Gastrocnemius medialis (tissue), 4 donors: ENCODE measurements at places on chromosomes 13 and 19.

GRCh38 chr13:22748866-22749577, 431.8 kb upstream of the SGCG start:
- no peaks in the 10 kb centered on the region for H3K27me3 ChIP-seq
- H3K27ac ChIP-seq: no peak overlapping the region
- no peaks in the 10 kb centered on the region for H3K4me1 ChIP-seq
- H3K36me3 ChIP-seq: no peaks in the 10 kb centered on the region
- no peak for DNase-seq

DNA sequence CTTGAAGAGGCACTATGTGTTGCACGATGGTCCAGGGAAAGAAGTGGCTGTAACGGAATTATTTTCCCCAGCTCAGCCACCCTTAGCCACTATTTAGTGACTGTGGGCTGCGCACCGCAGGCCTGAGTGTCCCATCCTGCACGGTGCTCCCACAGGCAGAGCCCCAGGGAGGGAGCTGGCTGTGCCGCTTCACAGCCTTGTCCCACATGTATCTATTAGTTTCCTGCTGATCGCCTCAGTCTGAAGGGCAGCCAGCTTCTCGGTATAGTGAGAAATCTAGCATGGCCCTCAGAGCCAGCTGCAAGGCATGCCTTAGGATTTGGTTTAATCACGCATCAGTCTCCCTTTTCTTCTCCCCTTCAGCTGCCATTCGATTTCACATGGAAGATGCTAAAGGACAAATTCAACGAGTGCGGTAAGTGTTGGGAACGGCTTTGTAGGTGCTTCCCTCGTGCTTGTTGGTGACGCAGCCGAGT, 15.7 kb downstream of the PRAM1 start:
- DNase-seq: no peak
- H3K27ac ChIP-seq: no peak overlapping the region
- no peaks in the 10 kb centered on the region for H3K27me3 ChIP-seq

DNA sequence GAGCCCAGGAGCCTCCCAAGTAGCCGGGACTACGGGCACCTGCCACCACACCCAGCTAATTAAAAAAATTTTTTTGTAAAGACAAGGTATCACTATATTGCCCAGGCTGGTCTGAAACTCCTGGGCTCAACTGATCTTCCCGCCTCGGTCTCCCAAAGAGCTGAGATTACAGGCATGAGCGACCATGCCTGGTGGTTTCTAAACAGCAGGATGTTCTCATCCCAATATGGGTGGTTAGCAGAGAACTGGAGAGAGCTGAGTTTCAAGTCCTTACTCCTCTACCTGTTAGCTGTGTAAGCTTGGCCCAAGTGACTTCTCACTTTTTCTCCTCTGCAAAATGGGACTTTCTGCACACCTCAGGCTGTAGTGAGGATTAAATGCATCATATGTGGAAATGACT, 8.0 kb downstream of the TMEM91 start:
- no peaks in the 10 kb centered on the region for H3K27me3 ChIP-seq
- no peak overlapping the region for H3K27ac ChIP-seq
- H3K36me3 ChIP-seq: peaks cover 38% of the 10 kb centered on the region
- DNase-seq: no peak

DNA sequence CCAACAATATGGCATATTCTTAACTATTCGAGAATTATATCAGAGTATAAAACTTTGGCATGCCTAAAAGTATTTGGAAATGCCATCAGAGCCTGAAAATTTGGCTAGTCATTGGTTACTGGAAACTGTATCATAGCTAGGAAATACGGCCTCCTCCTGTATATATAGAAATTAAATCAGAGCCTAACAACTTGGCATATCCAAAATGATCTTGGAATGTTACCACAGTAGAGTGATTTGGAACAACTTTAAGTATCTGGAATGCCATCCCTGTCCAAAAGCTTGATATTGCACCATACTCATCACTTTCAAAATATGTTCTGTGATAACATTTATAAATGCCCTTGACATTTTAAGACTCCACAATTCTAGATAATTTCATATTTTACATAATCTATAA, 335.8 kb downstream of the SLITRK1 start:
- no peaks in the 10 kb centered on the region for H3K36me3 ChIP-seq
- H3K27ac ChIP-seq: no peak overlapping the region
- H3K4me3 ChIP-seq: no peak overlapping the region
- H3K27me3 ChIP-seq: no peaks in the 10 kb centered on the region

DNA sequence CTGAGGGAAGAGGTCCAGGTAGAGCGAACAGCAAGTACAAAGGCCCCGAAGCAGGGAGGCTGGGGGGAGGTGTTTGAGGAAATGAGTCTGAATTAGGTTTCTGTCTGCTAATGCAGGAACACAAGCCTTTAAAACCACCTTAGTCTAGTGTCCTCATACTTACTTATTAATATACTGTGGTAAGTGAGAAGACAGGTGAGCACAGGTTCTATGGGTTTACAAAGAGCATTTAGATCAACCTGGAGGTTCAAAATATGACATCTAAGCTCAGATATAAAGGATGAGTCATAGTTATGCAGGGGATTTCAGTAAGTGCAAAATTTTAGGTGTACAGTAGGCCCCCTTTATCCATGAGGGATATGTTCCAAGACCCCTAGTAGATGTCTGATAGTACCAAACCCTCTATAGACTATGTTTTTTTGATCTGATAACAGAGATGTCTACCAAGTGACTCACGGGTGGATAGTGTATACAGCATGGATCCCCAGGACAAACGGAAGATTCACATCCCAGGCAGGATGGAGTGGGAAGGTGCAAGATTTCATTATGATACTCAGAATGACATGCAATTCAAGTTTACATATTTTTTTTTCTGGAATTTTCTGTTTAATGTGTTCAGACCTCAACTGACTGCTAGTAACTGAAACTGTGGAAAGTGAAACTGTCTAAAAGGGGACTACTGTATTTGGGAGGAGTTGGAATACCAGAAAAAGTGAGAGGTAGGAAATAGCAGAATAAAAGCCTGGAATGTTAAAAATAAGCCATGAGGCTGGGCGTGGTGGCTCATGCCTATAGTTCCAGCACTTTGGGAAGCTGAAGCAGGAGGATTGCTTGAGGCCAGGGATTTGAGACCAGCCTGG, 18.2 kb upstream of the MED4 start:
- H3K27me3 ChIP-seq: no peaks in the 10 kb centered on the region
- H3K4me3 ChIP-seq: no peak overlapping the region
- no peaks in the 10 kb centered on the region for H3K36me3 ChIP-seq
- H3K4me1 ChIP-seq: peaks cover 8% of the 10 kb centered on the region

DNA sequence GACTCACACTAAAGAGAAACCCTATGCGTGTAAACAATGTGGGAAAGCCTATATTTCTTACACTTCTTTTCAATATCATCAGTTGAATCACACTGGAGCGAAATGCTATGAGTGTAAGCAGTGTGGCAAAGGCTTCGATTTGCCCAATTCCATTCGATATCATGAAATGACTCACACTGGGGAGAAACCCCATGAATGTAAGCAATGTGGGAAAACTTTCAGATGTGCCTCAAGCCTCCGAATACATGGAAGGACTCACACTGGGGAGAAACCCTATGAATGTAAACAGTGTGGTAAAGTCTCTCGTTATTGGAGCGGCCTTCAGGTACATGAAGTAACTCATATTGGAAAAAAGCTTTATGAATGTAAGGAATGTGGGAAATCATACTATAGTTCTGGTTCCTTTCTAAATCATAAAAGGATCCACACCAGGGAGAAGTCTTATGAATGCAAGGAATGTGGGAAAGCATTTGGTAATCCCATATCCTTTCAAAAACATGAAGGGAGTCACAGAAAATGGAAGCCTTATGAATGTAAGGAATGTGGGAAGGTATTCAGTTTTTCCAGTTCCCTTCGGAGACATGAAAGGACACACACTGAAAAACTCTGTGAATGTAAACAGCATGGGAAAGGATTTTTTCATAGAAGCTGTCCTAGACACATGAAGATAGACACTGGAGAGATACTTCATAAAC, 28.1 kb downstream of the ZNF20 start:
- H3K4me3 ChIP-seq: no peak overlapping the region
- H3K27me3 ChIP-seq: no peaks in the 10 kb centered on the region
- H3K4me1 ChIP-seq: no peaks in the 10 kb centered on the region
- no peak for DNase-seq

DNA sequence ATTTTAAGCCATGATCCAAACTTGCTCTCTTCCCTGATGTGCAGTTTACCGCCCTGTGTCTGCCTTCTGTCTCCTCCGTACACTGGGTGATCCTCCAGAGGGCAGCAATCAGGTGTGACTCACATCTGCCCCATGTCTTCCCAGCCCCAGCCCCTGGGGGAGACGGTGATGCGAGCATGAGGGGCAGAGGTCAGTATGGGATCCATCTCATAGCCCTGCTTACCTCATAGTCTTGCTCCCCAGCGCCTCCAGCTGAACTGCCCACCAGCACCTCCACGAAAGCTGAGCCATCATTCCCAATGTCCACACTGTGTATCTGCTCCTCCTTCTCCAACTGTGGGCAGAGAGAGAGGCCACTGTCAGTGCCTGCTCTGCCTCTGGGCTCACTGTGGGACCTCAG, 14.6 kb downstream of the XRCC1 start:
- DNase-seq: no peak
- no peaks in the 10 kb centered on the region for H3K27me3 ChIP-seq
- H3K4me1 ChIP-seq: peaks cover 6% of the 10 kb centered on the region
- no peak overlapping the region for H3K27ac ChIP-seq

DNA sequence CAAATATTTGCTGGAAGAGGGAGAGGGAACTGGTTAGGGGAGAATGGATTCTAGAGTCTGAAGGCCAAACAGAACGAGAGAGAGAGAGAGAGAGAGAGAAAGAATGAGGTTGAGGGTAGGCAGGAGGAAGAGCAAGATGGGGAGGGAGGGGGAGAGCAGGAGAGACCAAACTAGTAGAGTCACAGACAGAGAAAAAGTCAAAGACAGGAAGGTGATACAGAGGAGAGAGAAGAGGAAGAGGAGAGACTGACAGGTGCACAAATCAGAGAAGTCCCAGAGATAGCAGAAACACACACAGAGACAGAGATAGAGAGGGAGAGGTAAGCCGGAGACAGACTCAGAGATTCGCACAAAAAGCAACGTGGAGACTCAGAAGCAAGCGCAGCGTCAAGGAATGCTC, 5.6 kb upstream of the CACNG6 start:
- H3K27me3 ChIP-seq: no peaks in the 10 kb centered on the region
- no peaks in the 10 kb centered on the region for H3K36me3 ChIP-seq
- H3K4me1 ChIP-seq: peaks cover 9% of the 10 kb centered on the region
- H3K4me3 ChIP-seq: no peak overlapping the region
- no peak for DNase-seq

- DNase-seq: no peak
- peak overlapping the region; percentile 78 for H3K27ac ChIP-seq
- no peaks in the 10 kb centered on the region for H3K27me3 ChIP-seq
- peaks cover 8% of the 10 kb centered on the region for H3K4me1 ChIP-seq
- H3K4me3 ChIP-seq: no peak overlapping the region
Observed at GRCh38 chr13:98910501-98910951, 67.3 kb downstream of the DOCK9 start.

GRCh38 chr13:109938255-109938936, 152.0 kb upstream of the IRS2 start:
- peak; percentile 71 for DNase-seq
- H3K36me3 ChIP-seq: no peaks in the 10 kb centered on the region
- peaks cover 11% of the 10 kb centered on the region for H3K4me1 ChIP-seq
- H3K4me3 ChIP-seq: no peak overlapping the region

- H3K4me3 ChIP-seq: no peak overlapping the region
- no peak for DNase-seq
- H3K27ac ChIP-seq: no peak overlapping the region
- no peaks in the 10 kb centered on the region for H3K27me3 ChIP-seq
Observed at GRCh38 chr13:38417241-38417640, 67.6 kb downstream of the UFM1 start.
